ENCODE measurements at places on chromosomes 16 and 17.

DNA sequence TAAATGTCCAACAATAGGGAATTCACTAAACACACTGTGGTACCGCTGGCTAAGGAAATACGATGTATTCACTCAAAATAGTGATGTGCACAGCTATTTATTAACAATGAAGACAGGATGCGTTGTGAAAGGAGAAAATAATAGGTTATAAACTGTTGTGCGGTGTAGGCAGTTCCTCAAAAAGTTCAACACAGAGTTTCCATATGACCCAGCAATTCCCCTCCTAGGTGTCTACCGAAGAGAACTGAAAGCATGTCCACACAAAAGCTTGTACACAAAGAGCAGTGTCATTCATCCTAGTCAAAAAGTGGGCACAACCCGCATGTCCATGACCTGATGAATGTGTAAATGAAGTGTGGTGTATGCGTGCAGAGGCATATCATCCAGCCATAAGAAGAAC, 1.2 kb upstream of the CES1 start:
- no peak for DNase-seq

DNA sequence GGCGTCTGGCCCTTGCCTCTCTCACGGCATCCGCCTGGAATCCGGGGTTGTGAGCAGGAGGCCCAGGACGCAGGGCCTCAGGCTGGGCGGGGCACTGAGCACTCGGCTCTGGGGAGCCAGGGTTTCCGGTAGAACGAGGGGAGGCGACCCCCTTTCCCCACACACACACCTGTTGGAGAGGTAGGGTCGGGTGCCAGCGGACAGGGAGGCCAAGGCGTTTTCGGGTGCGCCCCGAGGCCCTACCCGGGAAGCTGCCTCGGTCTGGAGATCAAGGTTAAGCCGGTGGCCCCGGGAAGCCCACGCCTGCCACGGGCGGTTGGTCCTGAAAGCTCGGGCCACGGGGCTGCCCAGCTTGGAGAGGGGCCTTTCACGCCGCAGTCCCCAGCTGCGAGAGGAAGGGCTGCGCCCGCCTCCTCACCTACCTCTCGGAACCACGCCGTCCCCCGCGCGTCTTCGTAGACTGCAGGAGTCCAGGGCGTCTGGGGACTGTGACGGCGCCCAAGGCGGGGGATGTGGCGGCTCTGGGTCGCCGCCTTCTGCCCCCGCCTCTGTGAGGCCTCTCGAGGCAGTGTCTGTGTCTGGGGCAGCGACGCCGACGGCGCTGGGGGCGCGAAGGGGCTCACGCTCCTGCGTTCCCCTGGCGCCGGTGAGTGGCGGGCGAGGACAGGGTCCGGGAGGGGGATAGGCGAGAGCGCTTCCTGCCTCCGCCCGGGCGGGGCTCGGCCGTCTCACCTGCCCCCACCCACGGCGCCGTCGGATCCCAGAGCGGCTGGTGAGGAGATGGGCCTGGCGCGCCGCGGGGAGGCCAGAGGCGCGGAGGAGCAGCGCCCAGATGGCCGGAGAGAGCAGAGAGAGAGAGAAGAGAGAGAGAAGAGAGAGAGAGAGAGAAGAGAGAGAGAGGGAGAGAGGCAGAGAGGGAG, 20.3 kb upstream of the HOXB9 start:
- DNase-seq, result no peak

DNA sequence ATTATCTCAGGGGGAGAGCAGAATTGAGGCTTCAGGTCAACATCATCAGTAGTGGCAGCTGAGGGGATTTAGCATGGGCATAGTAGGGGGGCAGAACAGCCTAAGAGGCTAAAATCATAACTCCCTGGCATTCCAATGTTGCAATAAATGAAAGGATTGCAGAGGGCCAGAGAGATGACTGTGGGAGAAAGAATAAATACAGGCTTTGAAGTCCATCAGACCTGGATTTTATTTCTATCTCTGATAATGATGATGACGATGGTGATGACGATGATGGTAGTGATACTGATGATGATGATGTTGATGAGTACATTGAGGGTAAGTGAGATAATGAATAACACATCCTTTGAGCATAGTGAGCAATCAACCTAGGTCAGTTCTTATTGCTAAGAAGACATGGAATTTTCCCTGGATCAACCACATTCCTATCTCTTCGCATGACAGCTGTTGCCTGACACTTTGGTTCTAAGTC, 107.4 kb upstream of the CDH11 start:
- no peak for DNase-seq

DNA sequence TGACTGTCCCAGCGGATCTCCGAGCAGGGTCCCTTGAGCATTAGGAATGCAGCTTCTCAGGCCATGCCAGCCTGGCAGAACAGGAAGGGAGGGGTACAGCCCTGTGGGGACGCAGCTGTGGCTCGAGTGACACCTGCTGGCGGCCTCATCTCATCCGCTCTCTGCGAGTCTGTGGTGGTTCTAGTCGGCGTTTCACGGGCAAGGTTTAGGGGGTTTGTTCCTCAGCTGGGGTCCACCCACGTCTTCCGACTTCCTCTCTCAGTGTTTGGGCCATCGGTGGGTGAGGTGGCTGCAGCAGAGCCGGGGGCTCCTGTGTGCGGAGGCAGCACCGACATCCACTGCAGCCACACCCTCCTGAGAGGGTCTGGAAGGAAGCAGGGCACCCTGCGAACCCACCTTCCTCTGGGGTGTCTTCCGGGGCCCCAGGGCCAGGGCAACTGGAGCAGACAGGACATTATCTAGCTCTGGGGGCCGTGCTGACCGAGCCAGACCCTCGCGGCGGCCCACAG, 33.3 kb downstream of the JPH3 start:
- peak; percentile 33 for DNase-seq

DNA sequence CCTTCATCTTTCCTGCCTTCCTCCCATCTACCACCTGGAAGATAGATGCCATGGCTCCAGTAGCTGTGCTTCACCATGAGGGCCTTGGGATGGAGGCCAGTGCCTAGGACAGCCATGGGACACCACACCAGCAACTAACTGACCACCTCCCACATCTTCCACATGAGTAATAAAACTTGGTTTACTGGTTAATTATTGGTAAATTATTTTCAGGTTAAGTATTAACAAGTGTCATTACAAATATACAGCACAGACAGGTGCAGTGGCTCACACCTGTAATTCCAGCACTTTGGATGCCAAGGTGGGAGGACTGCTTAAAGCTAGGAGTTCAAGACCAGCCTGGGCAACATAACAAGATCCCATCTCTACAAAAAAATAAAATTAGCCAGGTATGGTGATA, 14.0 kb downstream of the CDIP1 start:
- no peak for DNase-seq

GRCh38 chr17:32794533-32795246, 82.2 kb downstream of the MYO1D start:
- no peak for DNase-seq

GRCh38 chr16:87086156-87086555, 231.0 kb downstream of the C16orf95 start:
- no peak for DNase-seq

DNA sequence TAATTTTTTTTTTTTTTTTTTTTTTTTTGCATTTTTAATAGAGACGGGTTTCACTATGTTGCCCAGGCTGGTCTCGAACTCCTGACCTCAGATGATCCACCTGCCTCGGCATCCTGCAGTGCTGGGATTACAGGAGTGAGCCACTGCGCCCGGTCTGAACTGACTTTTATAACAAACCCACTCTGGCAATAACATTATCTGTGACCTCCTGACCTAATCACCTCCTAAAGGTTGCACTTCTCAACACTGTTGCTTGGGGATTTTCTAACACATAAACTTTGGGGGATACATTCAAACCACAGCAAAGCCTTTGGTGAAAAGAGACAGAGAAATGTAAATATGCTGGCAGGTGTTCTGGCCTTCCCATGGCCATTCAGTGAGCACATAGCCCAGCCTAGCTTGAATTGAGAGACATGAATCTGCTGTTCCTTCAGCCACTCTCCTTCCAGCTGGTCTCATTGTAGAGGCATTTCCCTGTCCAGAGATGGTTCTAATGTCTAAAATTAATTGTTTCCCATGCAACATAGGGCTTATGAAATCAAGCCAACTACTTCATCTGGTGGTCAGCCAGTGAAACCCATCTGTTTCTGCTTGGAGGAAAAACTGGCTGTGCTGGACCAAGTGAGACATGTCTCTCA, 28.3 kb downstream of the LYRM1 start:
- no peak for DNase-seq

- DNase-seq, result no peak
These were observed 56.6 kb downstream of the LYRM1 start for GRCh38 chr16:20957153-20957552.

- no peak for DNase-seq
These were observed 29.9 kb upstream of the FOXF1 start for GRCh38 chr16:86480444-86480843.

DNA sequence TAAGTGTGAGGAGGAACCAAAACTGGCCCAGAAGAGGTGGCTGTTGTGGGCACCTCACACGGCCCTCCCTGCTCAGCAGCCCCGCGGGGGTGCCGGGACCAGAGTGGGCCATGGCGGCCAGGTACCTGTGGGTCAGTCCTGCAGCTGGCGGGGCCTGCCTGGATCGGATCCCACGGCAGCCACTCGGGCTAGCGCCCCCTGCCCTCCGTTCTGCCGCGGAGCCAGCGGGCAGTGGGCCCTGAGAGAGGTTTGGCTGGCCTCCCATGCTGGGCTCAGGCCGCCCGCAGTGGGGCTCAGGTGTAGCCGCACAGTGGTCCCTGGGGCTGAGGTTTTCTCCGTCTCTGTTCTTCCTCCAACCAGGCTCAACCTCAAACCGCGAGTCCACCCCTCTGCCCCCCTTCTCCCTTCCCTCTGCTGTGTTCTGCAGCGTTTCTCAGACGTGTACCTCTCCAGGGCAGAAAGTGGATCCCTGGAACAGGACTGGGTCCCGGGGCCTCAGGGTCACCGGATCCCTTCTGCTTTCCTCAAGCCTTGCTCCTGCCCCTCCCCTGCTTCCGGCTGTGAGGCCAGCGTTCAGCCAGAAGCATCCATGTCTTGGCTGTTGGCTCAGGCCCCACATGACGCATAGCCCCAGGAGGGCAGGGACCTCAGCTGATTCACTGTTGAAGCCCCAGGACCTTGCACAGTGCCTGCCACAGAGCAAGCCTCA, 28.6 kb upstream of the ITGA3 start:
- DNase-seq, result no peak

- DNase-seq, result no peak
These were observed 81.2 kb downstream of the TIMM22 start for GRCh38 chr17:1077986-1078711.

Data from GF-D8 (cell line).